ENCODE measurements at places on chromosomes 1 and 21.

- DNase-seq = peak; percentile 66
These were observed 40.9 kb downstream of the PTGFRN start for GRCh38 chr1:116950517-116951199.

DNA sequence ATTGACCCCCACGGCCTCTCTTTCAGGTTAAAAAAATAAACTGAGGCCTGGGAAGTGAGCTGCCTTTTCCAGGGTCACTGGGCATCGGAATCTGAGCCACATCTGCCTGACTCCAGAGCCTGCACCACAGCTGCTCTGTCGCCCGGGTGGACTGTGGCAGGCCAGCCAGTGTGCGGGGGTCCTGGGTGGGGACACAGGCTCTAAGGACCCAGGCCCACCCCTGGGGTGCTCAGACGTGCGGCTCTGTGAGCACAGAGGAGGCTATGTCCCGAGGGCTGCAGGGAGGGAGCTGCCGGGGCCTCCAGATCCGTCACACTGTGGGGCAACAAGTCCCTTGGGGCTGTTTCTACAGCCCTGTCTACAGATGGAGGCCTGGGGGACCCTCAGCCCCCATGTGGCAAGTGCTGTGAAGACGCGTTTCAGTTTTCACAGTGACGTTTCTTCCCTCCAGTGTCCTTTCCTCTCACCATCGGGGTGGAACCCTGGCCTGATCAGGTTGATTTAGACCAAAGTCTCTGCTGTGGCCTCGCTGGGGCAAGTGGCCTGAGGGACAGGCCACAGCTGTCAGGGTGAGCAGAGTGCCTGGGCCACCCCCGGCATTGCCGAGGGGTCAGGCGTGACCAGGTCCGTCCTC, 39.2 kb upstream of the ACTRT2 start:
- no peak for DNase-seq

DNA sequence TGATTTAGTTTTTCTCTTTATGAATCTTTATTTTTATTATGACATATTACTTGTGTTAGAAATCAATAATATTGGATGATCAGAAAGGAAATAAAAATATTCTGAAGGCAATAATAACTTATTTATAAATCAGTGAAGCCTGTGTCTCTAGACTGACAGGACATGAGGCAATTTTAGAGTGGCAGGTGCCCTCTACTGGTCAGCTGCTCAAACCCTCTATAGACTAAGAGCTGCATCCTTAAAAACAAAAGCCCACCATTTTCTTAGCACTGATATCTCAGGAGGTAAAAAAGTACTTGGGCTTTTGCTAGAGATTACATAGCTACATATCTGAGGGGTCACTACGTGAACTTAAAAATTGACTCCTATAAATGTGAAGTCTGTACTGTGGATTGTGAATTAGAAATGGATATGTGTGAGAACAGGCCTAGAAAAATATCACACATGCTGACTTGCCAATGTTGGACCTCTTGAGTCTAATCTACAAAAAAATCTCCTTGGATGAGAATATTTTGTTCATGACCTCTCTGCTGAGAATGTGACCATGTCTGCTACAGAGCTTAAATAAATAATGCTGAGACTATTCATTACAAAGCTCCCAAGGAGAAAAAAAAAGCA, 597.9 kb upstream of the ADAMTS5 start:
- no peak for DNase-seq

- DNase-seq = no peak
These were observed 4.1 kb upstream of the TMEM81 start for GRCh38 chr1:205088341-205088740.

GRCh38 chr1:5680600-5680999, 311.6 kb downstream of the NPHP4 start:
- no peak for DNase-seq

DNA sequence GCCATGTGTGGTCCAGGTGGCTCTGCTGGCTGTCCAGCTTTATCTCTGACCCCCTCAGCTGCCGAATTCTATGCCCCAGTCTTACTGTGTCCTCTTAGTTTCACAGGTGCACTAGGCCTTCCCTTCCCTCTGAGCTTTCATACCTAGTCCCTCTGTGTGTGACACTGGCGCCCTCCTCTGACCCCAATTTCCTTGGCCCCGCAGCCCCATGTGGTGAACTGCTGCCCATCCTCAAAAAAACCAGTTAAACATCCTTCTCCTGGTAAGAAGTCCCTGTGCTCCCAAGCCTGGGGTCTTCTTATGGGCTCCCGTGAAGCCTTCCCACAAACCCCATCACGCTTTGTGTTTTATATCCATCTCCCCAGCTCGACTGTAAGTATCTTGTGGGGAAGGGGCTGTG, 93.9 kb upstream of the TSPAN2 start:
- DNase-seq = no peak

GRCh38 chr1:44747878-44748277, 8.2 kb downstream of the KIF2C start:
- no peak for DNase-seq

DNA sequence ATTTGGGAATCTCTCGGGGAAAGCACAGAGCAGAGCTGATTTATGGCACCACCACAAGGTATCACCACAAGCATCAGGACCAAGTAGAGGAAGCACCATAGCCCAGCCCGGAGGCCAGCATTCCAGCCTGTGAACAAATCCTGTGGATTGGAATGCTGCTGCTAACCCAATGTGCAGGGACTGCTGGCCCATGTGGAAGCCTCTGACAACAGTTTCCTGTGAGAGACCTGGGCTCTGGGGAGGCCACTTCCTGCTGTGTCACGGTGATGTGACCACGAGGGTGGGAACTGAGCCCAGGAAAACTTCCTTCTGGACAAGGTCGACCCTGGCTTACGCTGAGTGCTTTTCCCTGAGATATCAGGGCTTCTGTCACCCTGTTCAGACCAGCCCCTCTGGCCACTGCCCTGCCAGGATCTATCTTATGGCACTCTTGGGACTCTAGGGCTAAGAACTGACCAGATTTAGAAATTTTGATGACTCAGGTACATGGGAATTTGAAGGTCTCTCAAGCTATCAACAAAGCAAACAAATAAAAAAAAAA, 88.3 kb upstream of the NGF start:
- no peak for DNase-seq

- no peak for DNase-seq
These were observed at the start of gene SLAMF7 for GRCh38 chr1:160739098-160739511. TSS of gene SLAMF7 (plus strand) at chr1:160739247. CDS start at chr1:160739302, 55 bp downstream.

DNA sequence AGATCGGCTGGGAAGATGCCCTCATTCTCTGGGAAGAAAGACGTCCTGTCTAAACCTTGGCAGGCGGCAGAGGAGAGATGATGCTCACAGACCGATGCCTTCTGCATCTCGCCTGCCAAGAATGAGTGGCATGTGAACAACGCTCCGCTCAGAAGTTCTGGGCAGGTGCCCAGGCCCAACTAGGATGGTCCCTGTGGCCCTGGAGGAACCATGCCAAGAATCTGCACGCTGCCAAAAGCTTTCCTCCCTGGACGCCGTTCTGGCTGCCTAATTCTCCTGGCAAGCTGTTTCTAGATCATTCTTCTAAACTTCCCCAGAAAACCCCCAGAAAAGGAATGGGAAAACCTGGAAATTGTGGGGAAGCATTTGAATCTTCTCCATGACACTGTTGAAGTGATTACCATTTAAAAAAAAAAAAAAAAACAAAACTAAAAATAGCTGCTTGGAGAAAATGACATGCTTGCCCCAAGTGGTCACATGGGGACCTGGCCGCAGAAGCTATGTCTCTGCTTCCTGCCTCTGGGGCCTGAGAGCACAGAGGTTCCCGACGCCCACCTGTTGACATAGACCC, 440.9 kb downstream of the PRDM2 start:
- DNase-seq = peak; percentile 71

Measured in hindlimb muscle (tissue), 1 donor.